CD4-positive, CD25-positive, alpha-beta regulatory T cell (primary cell): ENCODE measurements at places on chromosomes 1 and 21. TPM values are rescaled to one million over a fixed set of nuclear protein-coding genes. Genes with fewer than 3 reads are reported as not detected.

LYPLA2 gene
- 50.4 TPM for total RNA-seq

- H3K27me3 ChIP-seq = no peaks in the 10 kb centered on the region
- H3K4me3 ChIP-seq = no peak overlapping the region
- no peak overlapping the region for H3K27ac ChIP-seq
- no peaks in the 10 kb centered on the region for H3K36me3 ChIP-seq
- DNase-seq = peak; percentile 20
Measured at GRCh38 chr1:154714638-154715037, 106.7 kb upstream of the ADAR start.

SLFNL1 gene
- 0.30 TPM for total RNA-seq

GRCh38 chr1:71522721-71523120 lies 441.9 kb upstream of the ZRANB2 start:
- no peak overlapping the region for H3K27ac ChIP-seq
- no peaks in the 10 kb centered on the region for H3K27me3 ChIP-seq
- no peak overlapping the region for H3K4me3 ChIP-seq
- H3K4me1 ChIP-seq = no peaks in the 10 kb centered on the region
- H3K36me3 ChIP-seq = no peaks in the 10 kb centered on the region

DNA sequence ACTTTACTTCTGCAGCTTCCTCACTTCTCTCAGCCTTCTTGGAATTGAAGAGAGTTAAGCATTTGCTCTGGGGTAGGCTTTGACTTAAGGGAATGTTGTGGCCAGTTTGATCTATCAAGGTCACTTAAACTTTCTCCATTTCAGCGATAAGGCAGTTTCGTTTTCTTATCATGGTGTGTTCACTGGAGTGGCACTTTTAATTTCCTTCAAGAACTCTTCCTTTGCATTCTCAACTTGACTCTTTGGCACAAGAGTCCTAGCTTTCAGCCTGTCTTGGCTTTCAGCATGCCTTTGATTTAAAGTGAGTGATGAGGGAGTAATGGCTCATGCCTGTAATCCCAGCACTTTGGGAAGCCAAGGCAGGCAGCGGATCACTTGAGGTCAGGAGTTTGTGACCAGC lies 38.7 kb downstream of the HS2ST1 start:
- no peaks in the 10 kb centered on the region for H3K4me1 ChIP-seq
- DNase-seq = no peak
- H3K4me3 ChIP-seq = no peak overlapping the region
- H3K36me3 ChIP-seq = no peaks in the 10 kb centered on the region
- H3K27ac ChIP-seq = no peak overlapping the region

GRCh38 chr1:55786396-55786795 lies 571.2 kb upstream of the USP24 start:
- H3K27me3 ChIP-seq = no peaks in the 10 kb centered on the region
- no peak for DNase-seq
- H3K4me3 ChIP-seq = no peak overlapping the region
- H3K27ac ChIP-seq = no peak overlapping the region
- no peaks in the 10 kb centered on the region for H3K36me3 ChIP-seq
